ENCODE measurements at places on chromosomes 2 and 18.

DNA sequence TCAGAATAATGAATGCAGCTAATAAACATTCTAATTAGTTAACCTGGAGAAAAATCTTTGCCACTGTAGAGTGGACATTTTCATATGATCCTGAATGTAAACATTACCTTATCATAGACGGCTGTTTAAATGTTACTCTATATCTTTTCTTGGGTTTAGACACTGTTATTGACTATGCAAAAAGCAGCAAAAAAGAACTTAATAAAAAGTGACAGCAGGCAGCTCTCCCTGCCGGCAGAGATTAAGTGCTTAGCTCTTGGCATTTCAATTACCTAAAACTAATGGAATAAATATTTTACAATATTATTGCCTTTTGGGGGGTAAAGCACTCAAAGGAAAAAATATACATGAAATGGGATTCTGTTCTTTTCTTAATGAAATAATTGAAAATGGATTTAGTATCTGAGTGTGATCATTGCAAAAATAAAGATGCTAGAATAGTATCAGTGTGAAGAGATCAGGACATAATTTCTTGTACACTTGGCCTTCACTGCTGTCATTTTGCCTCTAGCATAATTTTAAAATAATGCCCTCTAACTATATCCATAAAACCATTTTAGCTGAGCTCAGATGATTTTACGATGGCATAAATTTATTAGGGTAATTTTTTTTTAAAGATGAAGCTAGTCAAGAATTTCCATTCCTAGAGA is 203.4 kb upstream of the DPP10 start:
- DNase-seq, result no peak

- no peak for DNase-seq
These were observed 153.3 kb upstream of the RBMS1 start for GRCh38 chr2:160646684-160647444.

GRCh38 chr18:52200406-52200805 is 139.6 kb upstream of the DCC start:
- no peak for DNase-seq

DNA sequence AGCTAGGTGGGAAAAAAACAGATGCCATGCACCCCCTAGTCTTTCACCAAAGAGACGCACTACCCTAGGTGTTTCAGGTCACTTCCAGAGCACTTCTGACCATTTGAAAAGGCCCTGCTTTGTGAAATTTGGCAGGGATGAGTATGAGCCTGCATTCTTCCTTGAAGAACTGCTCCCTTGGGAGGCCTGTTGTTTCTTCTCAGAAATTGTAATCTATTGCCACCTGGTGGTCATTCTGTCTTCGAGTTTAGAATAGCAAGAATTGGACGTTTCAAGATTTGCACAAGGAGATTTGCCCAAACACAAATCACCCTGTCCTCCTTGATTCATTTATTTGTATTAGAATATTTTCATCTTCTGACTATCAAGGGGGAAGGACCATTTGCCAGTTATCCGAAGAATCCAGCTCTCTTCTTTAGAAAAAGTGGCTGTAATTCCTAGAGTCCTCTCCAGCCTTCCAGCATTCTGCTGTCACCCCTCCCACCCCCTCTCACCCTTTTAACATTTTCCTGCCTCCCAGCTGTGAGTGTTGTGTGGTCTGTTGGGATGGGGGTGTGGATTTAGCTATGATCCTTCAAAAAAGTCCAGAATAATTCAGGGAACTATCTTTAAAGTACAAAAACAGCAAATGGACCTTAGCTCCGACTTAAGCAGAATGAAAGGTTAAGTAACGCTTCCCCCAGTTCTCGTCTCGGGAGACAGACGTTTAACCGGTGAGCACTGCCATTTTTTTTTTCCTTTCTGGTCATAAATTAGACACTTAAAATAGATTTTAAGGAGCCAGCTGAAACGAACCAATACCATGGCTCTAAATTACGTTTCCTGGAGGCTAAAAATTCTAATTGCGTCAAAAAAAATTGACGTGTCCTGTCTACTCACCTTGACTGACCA is 3.7 kb upstream of the GAD1 start:
- peak; percentile 83 for DNase-seq

- DNase-seq, result no peak
These were observed 300.0 kb downstream of the XIRP2 start for GRCh38 chr2:167187978-167188967.

DNA sequence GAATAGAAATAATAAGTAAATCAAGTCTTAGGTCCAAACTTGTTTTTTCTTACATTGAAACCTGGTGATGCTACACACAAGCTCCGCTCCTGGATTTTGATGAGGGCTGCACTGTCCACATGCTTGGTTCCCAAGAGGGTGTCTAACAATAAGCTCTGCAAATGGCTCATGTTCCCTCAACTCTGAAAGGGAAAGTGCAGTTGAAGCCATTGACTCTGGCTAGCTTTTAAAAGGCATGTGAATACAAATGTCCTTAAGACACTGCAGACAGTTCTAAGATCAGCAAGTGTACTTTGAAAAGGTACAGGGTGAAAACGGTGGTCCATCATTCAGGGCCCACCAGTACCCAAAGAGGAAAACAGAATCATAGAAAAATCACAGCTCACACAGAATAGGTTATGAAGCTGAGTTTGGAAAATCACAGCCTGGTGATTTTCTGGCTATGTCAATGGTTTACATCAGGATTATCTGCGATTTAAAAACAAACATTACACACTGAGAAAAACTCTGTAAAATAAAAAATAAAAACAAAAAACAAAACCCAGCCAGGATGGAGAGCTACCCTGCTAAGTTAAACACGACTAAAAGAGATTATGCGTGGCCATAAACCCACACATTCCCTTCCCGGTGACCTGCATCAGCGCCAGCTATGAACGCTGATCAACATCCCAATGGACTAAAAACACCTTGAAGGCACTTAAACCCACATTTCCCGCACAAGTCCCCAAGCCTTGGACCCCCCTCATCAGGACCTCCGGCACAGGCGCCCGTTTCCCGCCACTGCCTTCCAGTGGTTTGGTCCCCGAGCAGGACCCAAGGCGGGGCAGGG is 554 bp downstream of the PFN4 start:
- no peak for DNase-seq

DNA sequence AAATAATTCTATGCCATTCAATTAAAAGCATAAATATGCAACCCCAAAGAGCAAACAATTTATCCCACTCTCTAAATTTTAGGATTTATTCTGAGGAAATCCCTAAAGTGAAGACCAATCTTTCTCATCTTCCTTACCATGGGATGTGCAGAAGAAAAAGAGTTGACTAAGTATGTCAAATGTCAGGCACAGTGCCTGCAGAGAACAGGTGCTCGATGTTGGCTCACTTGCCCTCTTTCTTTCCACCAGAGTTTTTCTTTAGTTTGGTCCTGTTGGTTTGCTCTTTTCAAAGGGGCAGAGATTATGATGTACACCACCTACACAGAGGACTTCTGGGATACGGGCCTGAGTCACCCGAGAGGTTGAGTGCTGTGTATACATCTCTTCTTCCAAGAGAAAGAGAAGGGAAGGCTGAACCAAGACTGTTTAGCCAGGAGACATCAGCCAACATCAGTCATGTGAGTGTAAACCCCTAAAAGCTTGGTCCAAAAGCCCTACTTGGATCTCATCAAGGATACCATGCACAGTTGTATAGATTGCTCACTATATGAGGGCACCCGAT is 51.7 kb downstream of the SUMO1 start:
- DNase-seq, result peak; percentile 26

All from ELR (cell line).